Left lung (tissue), 14 donors: ENCODE measurements at places on chromosomes 12 and 14. TPM values are rescaled to one million over a fixed set of nuclear protein-coding genes. Genes with fewer than 3 reads are reported as not detected.

Gene CSRNP2
- total RNA-seq = 25.2 TPM

Gene KCNMB4
- total RNA-seq = 4.0 TPM

Gene TBX5
- total RNA-seq = 18.1 TPM

Gene CCDC196
- not detected for total RNA-seq

Gene FOXA1
- total RNA-seq = 33.6 TPM

Gene CLEC1A
- 8.9 TPM for total RNA-seq

Gene PUS1
- total RNA-seq = 30.1 TPM

GRCh38 chr14:77638771-77639171 lies 22.3 kb upstream of the SPTLC2 start:
- H3K4me1 ChIP-seq = no peaks in the 10 kb centered on the region
- no peak for DNase-seq
- H3K27me3 ChIP-seq = no peaks in the 10 kb centered on the region
- no peak overlapping the region for H3K4me3 ChIP-seq
- no peaks in the 10 kb centered on the region for H3K36me3 ChIP-seq

- no peak overlapping the region for H3K4me3 ChIP-seq
- H3K27ac ChIP-seq = no peak overlapping the region
- no peaks in the 10 kb centered on the region for H3K4me1 ChIP-seq
- no peak for DNase-seq
- H3K36me3 ChIP-seq = no peaks in the 10 kb centered on the region
Measured at GRCh38 chr12:90342081-90342480, 612.9 kb downstream of the CCER1 start.

- H3K4me1 ChIP-seq = peaks cover 21% of the 10 kb centered on the region
- no peak for DNase-seq
- H3K4me3 ChIP-seq = peak within 1 kb of the TSS; percentile 9
- peaks cover 99% of the 10 kb centered on the region for H3K27me3 ChIP-seq
- H3K36me3 ChIP-seq = no peaks in the 10 kb centered on the region
- H3K27ac ChIP-seq = no peak within 1 kb of the TSS
Measured at GRCh38 chr12:4909734-4910501, at the start of gene KCNA1. Gene KCNA1, plus strand, starts transcription at chr12:4909905. Its CDS starts 1,474 bp downstream, at chr12:4911379.

GRCh38 chr14:88437658-88438057 lies 52.2 kb downstream of the SPATA7 start:
- H3K4me3 ChIP-seq = no peak overlapping the region
- H3K36me3 ChIP-seq = peaks cover 13% of the 10 kb centered on the region
- H3K27me3 ChIP-seq = no peaks in the 10 kb centered on the region
- no peaks in the 10 kb centered on the region for H3K4me1 ChIP-seq

GRCh38 chr12:8917751-8918150 lies 3.4 kb downstream of the PHC1 start:
- H3K4me1 ChIP-seq = peaks cover 23% of the 10 kb centered on the region
- H3K27me3 ChIP-seq = no peaks in the 10 kb centered on the region
- H3K27ac ChIP-seq = no peak overlapping the region
- no peak for DNase-seq
- H3K36me3 ChIP-seq = no peaks in the 10 kb centered on the region
- no peak overlapping the region for H3K4me3 ChIP-seq

DNA sequence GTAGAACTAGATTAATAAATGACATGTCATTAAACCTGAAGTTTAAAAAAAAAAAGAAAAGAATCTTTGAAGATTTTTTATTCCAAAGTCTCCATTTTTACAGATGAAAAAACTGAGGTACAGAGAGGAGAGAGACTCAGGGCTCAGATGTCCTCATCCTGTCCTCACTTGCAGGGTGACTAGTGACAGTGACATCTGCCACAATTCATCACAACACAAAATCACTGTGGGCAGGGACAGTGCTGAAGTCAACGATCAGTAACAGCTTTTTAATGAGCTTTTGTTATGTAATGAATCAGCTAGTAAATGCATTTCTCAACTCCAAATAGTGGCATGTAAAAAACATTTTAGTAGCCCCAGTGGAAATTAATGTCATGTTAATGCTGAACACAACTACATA lies 138.5 kb downstream of the NTF3 start:
- H3K4me1 ChIP-seq = no peaks in the 10 kb centered on the region
- no peak for DNase-seq
- no peak overlapping the region for H3K27ac ChIP-seq
- H3K4me3 ChIP-seq = no peak overlapping the region

GRCh38 chr12:113062502-113063395 lies 6.2 kb downstream of the DTX1 start:
- H3K27ac ChIP-seq = no peak overlapping the region
- peaks cover 64% of the 10 kb centered on the region for H3K27me3 ChIP-seq
- no peaks in the 10 kb centered on the region for H3K4me1 ChIP-seq
- no peak overlapping the region for H3K4me3 ChIP-seq

- peaks cover 49% of the 10 kb centered on the region for H3K27me3 ChIP-seq
- H3K4me3 ChIP-seq = no peak overlapping the region
- no peaks in the 10 kb centered on the region for H3K4me1 ChIP-seq
- no peak overlapping the region for H3K27ac ChIP-seq
- H3K36me3 ChIP-seq = no peaks in the 10 kb centered on the region
Measured at GRCh38 chr14:96627811-96628775, 125.9 kb downstream of the PAPOLA start.

- no peaks in the 10 kb centered on the region for H3K4me1 ChIP-seq
- H3K36me3 ChIP-seq = no peaks in the 10 kb centered on the region
- H3K4me3 ChIP-seq = no peak overlapping the region
- H3K27ac ChIP-seq = no peak overlapping the region
Measured at GRCh38 chr14:70057519-70058136, 131.1 kb downstream of the SLC8A3 start.

DNA sequence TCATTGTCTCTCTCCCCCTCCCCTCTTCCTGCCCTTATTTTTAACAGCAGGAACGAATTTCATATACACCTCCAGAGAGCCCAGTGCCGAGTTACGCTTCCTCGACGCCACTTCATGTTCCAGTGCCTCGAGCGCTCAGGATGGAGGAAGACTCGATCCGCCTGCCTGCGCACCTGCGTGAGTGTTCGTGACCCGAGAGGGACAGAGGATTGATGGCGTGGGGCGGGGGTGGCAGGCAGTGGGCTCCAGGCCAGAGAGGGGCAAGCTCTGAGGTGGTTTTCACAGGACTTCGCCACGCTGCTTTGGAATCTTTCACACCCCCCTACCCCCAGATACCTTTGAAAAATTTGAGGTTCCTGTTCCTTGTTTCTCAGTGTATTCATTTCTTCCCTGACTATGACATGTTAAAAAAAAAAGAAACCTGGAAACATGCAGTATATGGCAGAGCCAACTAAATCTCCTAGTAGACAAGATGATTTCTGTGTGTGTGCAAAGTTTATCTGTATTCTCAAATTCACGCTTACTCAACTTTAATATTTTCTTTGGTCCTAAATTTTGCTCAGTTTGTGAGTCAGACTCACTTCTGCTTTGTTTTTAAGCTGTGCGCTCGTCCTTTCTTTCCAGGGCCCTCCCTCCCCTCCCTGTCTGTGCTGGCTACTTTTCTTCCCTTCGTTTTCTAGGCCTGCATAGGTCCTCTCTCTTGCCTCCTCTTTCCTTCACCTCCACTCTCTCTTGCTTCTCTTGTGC lies 103.1 kb downstream of the ETV6 start:
- no peak for DNase-seq
- no peak overlapping the region for H3K27ac ChIP-seq
- peaks cover 84% of the 10 kb centered on the region for H3K4me1 ChIP-seq

- peaks cover 84% of the 10 kb centered on the region for H3K36me3 ChIP-seq
- no peaks in the 10 kb centered on the region for H3K27me3 ChIP-seq
- H3K4me1 ChIP-seq = peaks cover 2% of the 10 kb centered on the region
- no peak overlapping the region for H3K27ac ChIP-seq
- no peak overlapping the region for H3K4me3 ChIP-seq
Measured at GRCh38 chr12:121432740-121433480, 33.0 kb downstream of the RNF34 start.

DNA sequence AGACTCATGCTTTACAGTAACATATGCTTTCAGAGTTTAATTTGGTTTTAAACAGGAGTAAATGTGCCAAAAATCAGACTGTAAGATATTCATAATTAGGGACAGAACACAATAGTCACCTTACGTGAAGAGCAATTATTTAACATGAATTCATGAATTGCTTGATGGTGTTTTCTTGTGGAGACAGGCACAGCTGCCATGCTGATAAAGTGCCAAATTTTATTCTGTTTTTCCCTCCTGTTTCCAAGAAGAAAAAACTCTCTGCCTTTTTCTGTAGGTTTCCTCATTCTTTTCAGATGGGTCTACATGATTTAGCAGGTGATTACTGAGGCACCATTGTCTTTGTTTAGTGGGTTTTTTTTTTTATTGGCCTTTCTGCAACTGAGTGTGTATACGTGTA lies 80.1 kb downstream of the C12orf42 start:
- no peak overlapping the region for H3K27ac ChIP-seq
- H3K4me1 ChIP-seq = no peaks in the 10 kb centered on the region
- no peak overlapping the region for H3K4me3 ChIP-seq
- no peak for DNase-seq

- H3K27me3 ChIP-seq = no peaks in the 10 kb centered on the region
- DNase-seq = no peak
- no peak overlapping the region for H3K4me3 ChIP-seq
- H3K27ac ChIP-seq = no peak overlapping the region
- H3K4me1 ChIP-seq = no peaks in the 10 kb centered on the region
- no peaks in the 10 kb centered on the region for H3K36me3 ChIP-seq
Measured at GRCh38 chr12:48414021-48414420, 58.3 kb upstream of the ANP32D start.

DNA sequence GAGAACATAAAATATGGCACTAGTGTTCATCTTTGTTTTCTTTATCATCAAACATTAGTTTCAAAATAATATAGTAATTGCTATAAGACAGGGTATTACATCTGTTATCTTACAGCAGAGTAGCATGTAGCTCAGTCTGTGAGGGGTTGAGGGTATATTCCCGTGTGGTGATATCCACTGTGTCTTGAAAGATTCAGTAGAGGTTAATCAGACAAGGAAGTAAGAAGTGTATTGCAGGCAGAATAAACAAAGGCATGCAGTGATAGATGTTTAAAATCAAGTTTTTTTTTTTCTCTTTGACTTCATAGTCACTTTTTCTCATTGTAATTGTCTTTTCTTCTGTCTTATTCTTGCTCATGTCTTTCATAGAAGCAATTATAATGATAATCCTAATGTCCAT lies 48.3 kb downstream of the METTL25 start:
- DNase-seq = no peak
- H3K27me3 ChIP-seq = no peaks in the 10 kb centered on the region
- H3K27ac ChIP-seq = no peak overlapping the region
- no peaks in the 10 kb centered on the region for H3K36me3 ChIP-seq

DNA sequence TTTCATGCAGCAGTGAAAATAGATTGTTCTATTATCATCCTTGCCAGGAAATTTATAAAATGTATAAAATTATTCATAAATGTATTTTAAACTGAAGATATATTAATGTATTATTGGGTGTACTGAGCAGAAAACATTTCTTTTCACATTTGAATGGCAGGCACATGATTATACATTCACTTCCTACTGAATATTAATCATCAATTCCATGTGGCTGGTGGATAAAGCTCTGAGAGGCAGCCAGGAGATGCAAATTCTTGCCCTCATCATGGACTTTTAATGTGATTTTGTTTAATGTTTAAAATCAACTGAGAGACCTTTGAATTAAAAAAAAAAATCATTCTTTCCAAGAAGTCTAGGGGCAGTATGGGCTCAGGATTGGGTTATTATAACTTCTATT lies 40.8 kb downstream of the ANO6 start:
- H3K27ac ChIP-seq = no peak overlapping the region
- H3K36me3 ChIP-seq = no peaks in the 10 kb centered on the region
- no peak overlapping the region for H3K4me3 ChIP-seq
- H3K27me3 ChIP-seq = no peaks in the 10 kb centered on the region
- DNase-seq = no peak

DNA sequence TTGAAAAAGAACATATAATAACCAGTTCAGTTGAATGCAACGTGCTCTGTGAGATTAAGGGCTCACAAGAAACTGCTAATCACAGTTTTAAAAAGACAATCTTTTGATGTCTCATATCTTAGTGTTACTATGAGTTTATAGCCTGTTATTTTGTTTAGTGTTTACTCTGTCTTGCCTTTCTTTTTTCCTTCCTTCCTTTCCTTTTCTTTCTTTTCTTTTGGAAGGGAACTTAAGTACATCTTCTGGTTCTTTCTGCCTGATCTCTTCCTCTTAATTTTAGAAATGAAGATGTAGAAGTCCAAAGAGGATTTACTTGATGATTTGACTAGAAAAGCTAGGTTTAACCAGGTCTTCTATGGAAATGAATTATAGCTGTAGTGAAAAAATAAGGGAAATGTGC lies 38.2 kb downstream of the WNK1 start:
- no peak overlapping the region for H3K4me3 ChIP-seq
- DNase-seq = no peak
- H3K36me3 ChIP-seq = no peaks in the 10 kb centered on the region
- no peaks in the 10 kb centered on the region for H3K27me3 ChIP-seq

- H3K4me3 ChIP-seq = no peak overlapping the region
- no peaks in the 10 kb centered on the region for H3K36me3 ChIP-seq
- H3K27me3 ChIP-seq = no peaks in the 10 kb centered on the region
- H3K4me1 ChIP-seq = no peaks in the 10 kb centered on the region
- no peak for DNase-seq
- no peak overlapping the region for H3K27ac ChIP-seq
Measured at GRCh38 chr14:64683264-64683663, 21.0 kb upstream of the PLEKHG3 start.
